ENCODE measurements at places on chromosomes 12 and 14.

- DNase-seq: peak; percentile 54
Measured at GRCh38 chr14:99230208-99231151, 41.5 kb downstream of the BCL11B start.

- no peak for DNase-seq
Measured at GRCh38 chr12:49105504-49106084, 5.1 kb downstream of the LMBR1L start.

DNA sequence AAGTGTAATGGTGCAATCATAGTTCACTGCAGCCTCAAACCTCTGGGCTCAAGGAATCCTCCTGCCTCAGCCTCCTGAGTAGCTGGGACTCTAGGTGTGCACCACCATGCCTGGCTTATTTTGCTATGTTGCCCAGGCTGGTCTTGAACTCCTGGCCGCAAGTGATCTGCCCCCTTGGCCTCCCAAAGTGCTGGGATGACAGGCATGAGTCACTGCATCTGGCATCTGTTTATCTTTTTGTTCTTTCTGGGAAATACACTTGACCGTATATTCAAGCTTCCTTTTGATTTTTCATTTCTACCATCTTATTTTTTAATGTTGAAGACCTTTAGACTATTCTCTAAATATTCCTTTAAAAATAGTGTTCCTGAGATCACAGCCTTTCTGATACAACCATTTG lies 82.4 kb upstream of the OSBPL8 start:
- DNase-seq: no peak

GRCh38 chr12:26010293-26010821 lies 51.9 kb downstream of the RASSF8 start:
- DNase-seq: no peak

GRCh38 chr12:17609153-17609552 lies 480.8 kb downstream of the RERGL start:
- DNase-seq: no peak

- DNase-seq: no peak
Measured at GRCh38 chr14:93969082-93969828, 7.1 kb downstream of the ASB2 start.

GRCh38 chr12:27534060-27534764 lies 10.2 kb downstream of the PPFIBP1 start:
- no peak for DNase-seq

- DNase-seq: no peak
Measured at GRCh38 chr14:61671082-61671481, 24.2 kb upstream of the HIF1A start.

DNA sequence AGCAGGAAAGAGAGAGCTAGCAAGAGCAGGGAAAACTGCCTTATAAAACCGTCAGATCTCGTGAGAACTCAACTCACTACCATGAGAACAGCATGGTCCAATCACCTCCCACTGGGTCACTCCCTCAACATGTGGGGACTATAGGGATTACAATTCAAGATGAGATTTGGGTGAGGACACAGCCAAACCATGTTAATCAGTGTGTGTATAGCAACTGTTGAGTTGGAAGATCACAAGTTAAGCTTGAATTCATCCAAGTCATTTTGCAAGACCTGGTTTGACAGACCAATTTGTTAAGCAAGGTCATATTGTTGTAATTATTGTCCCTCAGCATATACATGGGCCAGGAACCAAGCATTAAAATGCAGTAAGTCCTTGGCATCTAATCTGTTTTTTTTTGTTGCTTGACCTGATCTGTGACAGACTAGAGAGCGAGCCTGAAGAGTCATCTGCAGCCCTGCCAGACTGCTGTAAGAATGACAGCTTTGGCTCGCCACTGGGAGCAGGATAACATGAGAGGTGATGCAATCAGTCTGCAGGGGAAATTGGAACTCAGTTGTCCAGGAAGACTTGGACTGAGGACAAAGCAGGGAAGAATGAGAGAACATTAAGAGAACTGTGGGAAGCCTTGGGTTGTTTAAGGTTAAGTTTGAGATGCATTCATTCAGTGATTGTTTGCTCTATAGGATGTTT lies 297.6 kb upstream of the SEL1L start:
- no peak for DNase-seq

DNA sequence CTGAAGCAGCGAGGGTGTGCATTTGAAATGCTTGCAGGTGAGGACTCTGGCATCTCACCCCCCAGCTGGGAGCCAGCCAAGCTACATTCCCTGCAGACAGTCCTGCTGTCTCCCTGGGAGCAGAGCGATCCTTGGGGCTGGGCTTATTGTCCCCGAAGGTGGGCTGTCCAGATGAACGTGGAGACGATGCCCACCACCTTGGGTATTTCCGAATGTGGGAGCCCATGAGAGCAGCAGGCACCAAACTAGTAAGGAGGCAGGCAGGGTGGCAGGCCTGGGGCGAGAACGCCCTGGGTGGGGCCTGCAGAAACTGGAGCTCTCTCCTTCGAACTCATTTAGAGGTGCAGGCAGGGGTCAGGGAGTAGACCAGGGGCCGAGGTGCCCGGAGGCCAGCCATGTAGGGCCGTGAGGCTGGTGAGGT lies 18.5 kb downstream of the ZBTB42 start:
- DNase-seq: no peak
